ENCODE measurements at places on chromosomes 6 and 20.

GRCh38 chr6:112833581-112834131 is 486.5 kb downstream of the RFPL4B start:
- no peak for DNase-seq

DNA sequence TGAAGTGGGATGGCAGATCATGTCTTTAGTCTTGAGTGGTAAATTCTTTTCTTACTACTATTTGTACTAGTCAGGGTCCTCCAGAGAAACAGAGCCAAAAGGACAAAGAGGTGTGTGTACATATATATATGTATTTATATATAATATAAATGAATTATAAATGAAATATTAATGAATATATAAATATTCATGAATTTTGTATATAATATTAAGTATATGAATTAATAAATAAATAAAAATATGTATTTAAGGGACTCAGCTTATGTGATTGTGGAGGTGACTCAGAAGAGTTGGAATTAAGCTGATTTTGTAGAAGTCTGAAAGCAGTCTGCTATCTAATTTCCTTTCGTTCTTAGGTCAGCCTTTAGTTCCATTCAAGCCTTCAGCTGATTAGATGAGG is 265.3 kb upstream of the MMS22L start:
- DNase-seq = no peak

- no peak for DNase-seq
These were observed 29.7 kb upstream of the TMX4 start for GRCh38 chr20:8049310-8049709.

GRCh38 chr20:46786566-46786965 is 77.1 kb downstream of the SLC2A10 start:
- DNase-seq = no peak

GRCh38 chr6:64376394-64376793 is 740.8 kb downstream of the PHF3 start:
- DNase-seq = no peak

GRCh38 chr20:54545676-54546358 is 70.4 kb downstream of the DOK5 start:
- no peak for DNase-seq

GRCh38 chr6:66508433-66508832 is 801.4 kb upstream of the EYS start:
- no peak for DNase-seq

DNA sequence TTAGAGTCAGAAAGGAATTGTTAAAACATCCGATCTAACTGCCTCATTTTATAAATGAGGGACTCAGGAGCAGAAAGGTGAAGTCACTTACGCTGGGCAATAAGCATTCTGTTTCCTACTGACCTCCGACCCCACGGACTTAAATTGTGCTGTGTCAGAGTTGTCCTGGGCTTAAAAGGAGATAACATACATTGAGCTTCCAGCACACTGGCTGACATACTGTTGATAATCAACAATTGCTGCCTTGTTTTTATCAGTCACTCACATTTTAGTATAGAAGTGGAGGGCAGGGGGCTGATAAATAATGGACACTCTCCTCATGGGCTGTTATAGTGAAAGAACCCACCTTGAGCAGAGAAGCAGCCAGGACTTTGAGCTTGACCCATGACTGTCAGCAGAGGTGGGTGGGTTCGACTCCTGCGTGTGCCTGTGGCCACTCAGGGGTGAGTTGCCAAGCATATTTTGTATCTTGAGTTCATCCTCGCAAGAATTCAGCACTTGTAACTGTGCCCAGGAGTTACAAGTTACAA is 166.5 kb upstream of the JARID2 start:
- DNase-seq = no peak

- DNase-seq = peak; percentile 41
These were observed 35.1 kb upstream of the RFPL4B start for GRCh38 chr6:112311950-112312547.

DNA sequence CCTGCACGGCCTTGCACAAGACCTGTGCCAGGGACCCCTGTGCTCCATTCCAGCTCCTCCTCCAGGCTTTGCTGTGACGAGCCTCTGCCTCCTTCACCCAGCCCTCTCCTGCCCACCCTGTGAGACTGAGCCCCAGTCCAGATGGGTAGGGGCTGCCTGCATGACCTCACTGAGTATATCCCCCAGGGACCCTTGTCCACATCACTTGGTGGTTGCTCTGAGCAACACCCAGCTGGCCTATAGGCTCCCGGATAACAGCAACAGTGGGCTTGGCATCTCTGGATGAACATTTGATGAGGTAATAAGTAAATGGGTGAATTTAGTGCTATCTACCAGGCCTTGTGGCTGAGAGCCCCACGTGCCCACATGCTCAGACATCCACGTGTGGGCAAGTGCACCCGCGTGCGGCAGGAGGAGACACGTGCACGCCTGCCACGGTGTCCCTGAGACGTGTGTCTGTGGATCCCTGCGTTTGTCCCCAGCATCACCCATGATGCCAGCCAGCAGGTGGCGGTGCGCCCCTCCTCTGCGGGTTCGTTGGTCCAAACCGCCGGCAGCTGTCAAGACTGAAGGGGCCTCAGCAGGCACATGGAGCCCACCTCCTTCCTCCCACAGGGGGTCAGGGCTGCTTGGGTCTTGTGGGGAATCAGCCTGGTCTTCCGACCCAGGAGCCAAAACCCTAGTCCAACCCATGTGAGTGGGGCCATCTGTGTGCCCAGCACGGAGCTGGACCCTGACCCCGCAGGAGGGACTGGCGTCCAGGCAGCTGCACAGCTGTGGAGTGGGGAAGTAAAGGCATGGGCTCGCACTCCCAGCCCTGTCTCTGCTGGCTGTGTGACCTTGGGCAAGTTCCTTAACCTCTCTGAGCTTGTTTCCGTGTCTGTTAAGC is 45.9 kb downstream of the FGD2 start:
- peak; percentile 92 for DNase-seq

DNA sequence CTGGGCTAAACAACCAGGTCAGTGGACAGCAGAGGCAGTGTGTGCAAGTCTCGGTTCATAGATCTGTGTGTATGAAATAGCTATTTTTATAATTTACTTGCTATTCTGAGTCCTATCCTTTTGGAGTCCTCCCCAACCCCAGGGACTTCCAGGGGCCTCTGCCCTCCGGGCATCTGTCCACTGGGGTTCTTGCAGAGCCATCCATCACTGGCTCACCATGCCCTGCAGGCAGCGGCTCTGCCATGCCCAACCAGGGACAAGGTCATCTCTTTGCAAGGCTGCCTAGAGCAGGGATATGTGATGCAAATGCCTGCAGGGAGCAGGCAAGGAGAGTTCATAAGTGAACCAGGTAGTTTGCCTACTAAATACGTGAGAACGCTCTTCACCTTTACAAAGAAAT is 10.5 kb upstream of the BEND3 start:
- DNase-seq = no peak

DNA sequence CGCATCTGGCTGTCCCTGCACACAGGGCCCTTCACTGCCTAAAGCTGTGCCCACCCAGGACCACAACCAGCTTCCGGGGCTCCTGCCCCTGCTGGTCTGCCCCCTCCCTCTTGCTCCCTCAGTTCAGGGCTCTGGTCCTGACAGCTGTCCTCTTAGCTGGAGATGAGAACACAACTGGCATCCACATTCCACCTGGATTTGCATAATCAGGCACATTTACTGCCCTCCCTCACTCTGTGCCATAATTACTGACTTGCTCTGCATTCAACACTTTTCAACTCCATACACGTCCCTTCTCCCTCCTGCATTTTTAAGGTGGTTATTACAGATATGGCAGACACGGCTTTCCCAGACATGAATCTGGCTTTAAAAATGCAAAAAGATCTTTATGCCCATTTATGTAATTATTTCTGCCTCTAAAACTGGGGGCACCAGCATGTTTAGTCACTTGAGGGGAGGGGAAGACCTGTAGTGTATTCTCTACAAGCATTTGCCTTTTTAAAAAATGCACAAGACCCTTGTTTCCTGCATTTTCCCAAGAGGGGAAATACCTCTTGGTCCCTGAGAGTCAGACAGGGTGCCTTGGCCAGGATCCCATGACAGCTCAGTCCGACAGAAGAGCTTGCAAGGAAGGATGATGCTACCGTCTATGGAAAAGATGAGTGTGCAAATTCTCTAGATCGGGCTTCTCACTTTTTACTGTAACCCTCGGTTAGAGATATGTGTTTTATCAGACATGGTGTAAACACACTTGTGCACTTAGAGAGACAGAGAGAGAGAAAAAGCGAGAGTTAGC is 401.8 kb downstream of the PREX1 start:
- DNase-seq = no peak

- DNase-seq = no peak
These were observed 83.8 kb downstream of the SLC22A23 start for GRCh38 chr6:3372912-3373554.

All from CD4-positive, alpha-beta T cell treated with Interleukin-10 for 1 hour (primary cell).